ENCODE measurements at places on chromosomes 5 and 9. TPM values are rescaled to one million over a fixed set of nuclear protein-coding genes. Genes with fewer than 3 reads are reported as not detected.

WNT8A gene
- not detected for total RNA-seq

SCGB3A2 gene
- total RNA-seq = not detected

HCN1 gene
- 0.16 TPM for total RNA-seq

- no peak for DNase-seq
These were observed 65.2 kb downstream of the LRRC70 start for GRCh38 chr5:62643556-62644451.

DNA sequence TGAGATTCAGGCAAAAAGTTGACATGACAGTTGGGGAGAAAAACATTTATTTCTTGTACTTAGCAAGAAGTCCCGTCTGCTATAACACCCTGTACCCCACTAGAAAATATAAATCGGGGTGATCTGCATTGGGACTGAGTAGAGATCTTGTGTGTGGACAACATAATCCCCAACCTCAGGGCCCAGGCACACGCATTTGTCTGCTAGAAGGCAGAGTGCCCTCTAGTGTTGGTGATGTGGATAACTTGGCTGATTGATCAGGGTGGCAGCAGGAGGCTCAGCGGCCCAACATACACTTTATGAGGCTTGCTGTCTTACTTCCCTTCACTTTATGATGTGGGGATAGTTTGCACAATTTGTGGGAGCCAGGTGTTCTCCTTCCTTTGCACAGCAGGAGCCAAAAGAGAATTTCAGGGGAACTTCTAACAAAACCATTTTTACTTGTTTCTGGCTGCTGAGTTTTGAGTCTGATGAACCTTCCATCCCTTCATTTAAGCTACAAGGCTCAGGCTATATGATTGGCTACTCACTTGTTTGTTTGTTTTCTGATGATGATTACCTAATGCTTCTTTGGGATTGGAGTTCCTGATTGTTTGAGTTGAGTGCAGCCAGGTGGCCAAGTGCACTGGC lies 263.2 kb downstream of the DMAC1 start:
- no peak for DNase-seq

GRCh38 chr5:117547192-117547591 lies 972.6 kb upstream of the SEMA6A start:
- DNase-seq = no peak

DNA sequence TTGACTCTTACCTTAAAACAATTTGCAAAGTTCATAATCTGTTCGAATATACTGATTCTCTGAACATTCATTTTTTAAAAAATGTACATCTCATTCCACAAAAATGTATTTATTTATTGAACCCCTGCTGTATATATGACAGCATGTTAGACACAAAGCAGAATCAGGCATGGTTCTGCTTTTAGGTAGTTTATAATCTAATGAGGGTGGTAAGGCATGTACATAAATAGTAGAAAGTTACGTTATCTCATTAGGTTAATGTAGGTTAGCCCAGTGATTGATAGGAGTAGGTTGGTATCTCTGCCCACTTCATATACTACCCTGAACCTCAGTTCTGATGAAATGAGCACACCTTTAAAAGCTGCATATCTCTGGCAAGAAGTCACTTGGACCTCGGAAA lies 89.8 kb downstream of the ERMP1 start:
- no peak for DNase-seq
